Activated naive CD4-positive, alpha-beta T cell treated with anti-CD3 and anti-CD28 coated beads, Interleukin-2, amount 50 U/mL, for 72 hours (primary cell): ENCODE measurements at places on chromosomes 12 and 14. TPM values are rescaled to one million over a fixed set of nuclear protein-coding genes. Genes with fewer than 3 reads are reported as not detected.

GRCh38 chr12:7486512-7486911 lies 17.1 kb downstream of the CD163 start:
- no peak for DNase-seq

BHLHE41 gene
- total RNA-seq, result not detected

GRCh38 chr14:104926619-104927431 lies 2.1 kb downstream of the PLD4 start:
- DNase-seq, result no peak

RGS6 gene
- total RNA-seq, result 0.64 TPM

DNA sequence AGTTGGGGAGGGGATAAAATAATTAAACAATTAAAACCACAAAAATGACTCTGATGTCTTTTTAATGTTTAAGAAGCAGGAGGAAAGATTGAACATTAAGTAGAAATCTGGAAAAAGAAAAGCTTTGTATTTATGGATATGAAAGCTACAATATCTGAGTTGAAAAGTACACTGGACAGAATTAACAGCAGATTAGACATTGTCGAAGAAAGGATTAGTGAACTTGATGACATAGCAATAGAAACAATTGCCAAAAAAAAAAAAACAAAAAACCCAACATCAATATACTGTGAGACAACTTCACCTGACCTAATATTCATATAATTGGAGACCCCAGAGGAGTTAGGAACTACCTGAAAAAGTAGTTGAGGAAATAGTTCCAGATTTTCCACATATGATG lies 289.5 kb upstream of the RGS6 start:
- DNase-seq, result no peak

MSRB3 gene
- 0.18 TPM for total RNA-seq
